Activated naive CD4-positive, alpha-beta T cell treated with anti-CD3 and anti-CD28 coated beads, Interleukin-2, amount 10 ng/mL, durations not matched to agents 7 days and 5 days (primary cell): ENCODE measurements at places on chromosomes 5 and 9.

GRCh38 chr5:145683431-145683830 lies 151.7 kb downstream of the PRELID2 start:
- no peak for DNase-seq

GRCh38 chr5:167217097-167217743 lies 1074.2 kb upstream of the WWC1 start:
- no peak for DNase-seq

GRCh38 chr5:142353071-142353472 lies 28.3 kb upstream of the SPRY4 start:
- no peak for DNase-seq

GRCh38 chr5:55141945-55142690 lies 17.9 kb upstream of the GPX8 start:
- DNase-seq: peak; percentile 24

DNA sequence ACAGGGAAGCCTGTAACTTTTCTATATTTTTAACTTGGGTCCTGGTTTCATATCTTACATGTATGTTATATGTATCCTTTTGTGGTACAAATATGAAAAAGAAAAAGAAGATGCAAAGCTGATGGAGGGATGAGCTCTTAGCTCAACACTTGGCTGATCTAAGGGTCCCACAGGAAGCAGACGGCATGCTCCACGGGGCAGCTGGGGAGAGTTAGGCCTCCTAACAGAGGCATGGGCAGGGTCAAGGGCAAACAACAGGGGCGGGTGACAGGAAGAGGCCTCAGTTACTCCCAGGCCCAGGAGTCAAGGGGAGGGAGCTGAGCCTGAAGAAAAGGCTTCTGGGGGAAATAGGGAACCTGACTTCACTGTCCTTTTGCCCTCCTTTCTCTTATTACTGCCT lies 287.2 kb downstream of the ZSWIM6 start:
- DNase-seq: no peak

DNA sequence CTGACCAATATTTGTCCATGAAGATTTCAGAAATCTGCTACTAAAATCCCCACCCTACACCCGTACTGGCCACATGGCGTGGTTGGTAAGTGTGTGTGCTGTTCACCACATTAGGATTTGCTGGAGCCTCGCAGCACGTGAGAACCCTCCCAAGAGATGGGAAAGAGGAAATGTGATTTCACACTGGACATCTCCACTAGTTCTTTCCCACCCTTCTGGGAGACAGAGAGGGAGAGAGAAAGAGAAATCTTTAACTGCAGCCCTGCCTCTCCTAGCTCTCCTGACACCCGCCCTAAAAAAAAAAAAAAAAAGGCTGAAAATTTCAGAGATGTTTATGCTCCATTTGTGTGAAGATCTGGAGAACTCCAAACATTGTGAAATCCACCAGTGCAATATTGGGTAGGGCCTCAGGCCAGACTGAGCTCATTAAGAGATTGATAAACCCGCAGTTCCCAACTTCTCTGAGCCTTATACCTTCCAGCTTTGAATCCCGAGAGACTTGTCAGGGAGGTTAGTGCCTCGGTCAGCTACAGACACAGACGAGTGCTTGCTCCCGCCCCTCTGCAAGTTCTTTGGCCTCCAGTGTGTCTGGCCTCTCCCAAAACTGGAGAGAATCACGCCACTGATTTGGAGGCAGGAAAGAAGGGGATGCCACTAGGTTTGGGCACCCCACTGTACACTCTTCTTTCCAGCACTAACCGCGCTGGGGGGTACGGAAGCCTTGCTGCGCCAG lies 1.9 kb downstream of the SPRY4 start:
- DNase-seq: no peak

DNA sequence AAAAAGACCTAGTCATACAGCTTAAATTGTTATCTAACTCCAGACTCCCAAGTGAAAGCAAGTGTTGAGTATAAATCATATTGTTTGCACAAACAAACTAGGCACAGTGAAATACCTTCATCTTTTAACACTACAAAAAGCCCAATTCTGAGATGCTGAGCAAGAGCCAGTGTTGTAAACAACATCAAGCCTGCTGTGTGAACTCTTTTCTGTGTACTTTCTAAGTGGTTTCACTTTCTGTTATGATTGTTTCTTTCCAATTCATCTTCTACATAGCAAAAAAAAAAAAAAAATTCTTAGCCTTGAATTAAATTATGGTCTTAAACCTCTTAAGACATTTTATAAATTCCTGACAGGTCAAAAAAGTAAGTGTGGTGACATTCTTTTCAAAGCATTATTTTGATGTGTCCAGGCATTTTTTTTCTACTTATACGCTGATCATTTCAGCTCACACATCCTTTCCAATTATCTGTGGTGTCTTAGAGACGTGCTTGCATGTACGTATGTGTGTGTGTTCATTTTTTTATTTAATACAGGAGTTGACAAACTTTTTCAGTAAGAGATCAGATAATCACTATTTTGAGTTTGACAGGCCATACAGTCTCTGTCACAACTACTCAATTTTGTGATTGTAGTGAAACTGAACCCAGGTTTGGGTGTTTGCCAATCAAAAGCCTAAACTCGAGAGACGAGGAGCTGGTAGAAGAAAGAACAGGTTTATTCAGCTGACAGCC lies 556.1 kb downstream of the CDH9 start:
- no peak for DNase-seq

DNA sequence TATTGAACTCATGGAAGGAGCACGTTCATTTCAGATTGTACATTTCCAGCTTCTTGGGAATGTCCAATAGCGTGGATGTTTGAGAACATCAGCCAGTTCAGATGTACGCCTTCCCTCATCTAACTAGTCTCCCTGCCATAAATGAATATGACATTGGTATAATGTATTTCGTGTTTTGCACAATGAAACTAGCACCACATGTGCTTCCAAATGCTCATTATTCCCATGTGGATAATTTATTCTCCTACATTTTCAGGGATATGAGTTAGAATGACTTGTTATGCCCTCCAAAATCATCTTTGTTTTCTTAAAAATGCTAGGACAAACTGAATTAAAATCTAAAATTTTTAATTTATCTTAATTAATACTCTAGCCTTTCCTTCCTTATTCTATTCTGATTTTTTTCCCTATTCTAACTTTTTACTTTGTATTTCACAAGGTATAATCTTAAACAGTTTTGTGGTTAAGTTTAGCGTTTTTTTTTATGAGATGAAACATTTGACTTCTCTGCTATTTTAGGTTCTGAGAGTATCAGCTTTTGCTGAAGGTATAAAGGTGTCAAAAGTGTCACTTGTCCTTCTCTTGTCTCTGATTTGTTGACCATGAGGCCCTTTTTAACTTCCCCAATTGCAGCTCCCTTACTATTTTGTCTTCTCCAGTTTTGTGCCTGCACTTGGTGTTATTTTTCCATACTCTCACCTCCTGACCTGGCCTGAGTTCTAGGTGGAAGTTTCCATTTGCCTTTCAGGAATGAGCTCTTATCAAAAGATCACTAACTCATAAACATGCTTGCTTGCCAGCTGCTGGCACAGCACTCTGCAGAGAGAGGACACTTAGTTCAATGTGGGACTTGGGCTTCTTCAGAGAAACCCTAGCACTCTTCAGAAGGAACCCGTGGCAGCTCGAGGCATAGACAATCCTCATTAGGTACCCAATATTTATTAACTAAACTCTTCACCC lies 106.8 kb downstream of the FRMD3 start:
- no peak for DNase-seq

- peak; percentile 50 for DNase-seq
These were observed at the start of gene PCDHA5 for GRCh38 chr5:140821375-140822280. Gene PCDHA5, plus strand, starts transcription at chr5:140821613.

DNA sequence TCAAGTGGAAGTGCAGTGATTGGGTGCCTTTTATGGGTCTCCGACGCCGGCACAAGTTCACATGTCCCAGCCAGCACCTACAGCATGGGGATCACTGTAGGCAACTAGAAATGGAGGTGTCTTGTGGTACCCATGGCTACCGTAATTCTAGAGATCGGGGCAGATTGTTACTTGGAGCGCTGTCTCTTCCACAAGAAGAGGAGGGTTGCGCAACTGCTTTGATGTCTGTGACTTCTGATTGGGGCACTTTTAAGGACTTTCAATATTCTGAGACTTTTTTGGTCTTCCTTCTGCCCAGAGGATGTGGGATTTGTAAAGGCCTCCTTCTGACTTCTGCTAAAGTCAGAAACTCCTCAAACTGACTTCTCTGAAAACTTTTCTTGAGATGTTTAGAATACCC lies 41.9 kb downstream of the GLRX start:
- DNase-seq: no peak

DNA sequence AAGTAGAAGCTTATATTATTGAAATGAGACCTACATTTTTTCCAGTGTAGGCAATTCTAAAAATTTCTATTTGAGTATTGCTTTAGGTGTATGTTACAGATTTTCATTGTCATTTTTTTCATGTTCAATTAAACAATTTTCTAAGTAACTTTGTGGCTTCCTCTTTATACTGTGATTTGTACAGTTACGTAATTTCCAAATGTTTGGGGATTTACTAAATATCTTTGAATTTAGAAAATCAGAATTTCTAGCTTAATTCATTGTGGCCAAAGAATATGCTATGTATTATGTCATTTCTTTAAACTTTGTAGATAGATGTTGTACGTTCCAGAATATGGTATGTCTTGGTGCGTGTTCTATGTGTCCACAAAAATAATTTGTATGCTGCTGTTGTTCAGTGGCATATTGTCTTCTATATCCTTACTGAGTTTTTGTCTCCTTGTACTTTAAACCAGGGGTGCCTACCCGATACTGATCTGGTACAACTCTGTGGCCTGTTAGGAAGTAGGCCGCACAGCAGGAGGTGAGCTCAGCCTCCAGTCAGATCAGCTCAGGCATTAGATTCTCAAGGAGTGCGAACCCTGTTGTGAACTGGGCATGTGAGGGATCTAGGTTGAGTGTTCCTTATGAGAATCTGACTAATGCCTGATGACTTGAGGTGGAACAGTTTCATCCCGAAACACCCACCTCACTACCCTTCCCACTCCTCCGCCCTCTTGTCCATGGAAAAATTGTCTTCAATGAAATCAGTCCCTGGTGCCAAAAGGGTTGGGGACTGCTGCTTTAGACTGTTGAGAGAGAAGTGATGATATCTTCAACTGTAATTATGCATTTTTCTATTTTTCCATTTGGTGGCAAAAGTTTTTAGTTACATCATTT lies 63.5 kb downstream of the UBE2R2 start:
- no peak for DNase-seq

DNA sequence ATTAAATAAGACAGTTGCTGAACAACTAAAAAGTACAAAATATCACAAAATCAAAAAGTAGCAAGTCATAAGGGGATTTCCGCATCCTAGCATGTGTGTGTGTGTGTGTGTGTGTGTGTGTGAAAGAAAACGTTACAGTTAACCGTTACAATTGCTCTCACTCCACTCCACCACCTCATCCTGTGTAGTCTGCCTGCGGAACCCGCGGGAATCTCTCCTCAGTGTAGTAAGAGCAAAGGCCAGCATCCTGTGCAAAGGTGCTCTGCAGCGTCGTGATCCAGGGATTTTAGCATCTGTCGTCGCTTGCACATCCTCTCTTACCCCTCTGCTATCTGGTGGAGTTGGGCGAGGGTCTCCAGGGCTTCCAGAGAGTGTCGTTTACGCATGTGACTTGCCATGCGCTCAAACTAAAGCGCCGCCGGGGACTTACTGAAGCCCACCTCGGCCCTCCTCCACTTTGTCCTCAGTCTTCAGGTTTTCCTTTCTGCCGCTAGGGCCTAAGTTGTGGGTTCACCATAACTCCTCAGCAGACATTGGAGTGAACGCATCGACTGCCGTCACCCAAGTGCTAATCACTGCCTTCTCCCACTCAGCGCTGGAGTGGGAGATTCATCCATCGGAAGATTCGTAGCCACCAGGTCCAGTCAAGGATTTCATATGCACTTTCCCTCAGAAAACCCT lies 3.9 kb downstream of the CDKN2B start:
- DNase-seq: peak; percentile 40

DNA sequence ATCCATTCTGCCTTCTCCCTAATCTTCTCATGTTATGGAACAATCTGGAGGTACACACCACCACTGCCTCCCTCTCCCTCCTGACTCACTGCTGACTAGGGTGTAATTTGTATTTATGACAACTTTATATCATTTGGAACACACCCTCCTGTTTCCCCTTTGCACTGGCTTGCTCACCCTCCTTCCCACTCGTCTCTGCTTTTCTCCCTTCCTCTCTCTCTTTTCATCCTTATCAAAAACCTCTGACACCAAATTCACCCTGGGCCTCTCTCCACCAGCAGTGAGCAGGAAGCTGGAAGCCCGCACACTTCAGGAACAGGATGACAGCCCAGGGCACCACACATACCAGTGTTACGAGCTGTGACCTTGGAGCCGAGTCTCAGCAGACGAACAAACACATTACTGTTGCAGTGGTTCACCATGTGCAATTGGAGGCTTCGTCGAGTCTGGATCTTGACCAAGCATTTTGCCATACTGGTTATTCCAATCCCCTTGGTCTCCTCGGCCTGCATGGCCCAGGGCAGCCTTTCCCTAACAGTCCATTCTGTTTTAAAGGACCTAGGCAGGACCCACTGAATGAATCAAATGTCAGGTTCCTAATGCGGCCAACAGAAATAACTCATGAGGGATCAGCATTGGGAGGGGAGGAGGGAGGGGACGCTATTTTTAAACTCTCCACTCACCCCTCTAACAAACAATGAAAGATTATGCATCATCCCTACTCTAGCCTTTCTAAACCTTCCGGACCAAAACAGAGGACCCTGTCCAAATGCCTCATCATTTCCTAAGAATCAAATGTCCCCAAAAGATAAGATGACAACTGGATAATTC lies 203.9 kb upstream of the RASEF start:
- no peak for DNase-seq

DNA sequence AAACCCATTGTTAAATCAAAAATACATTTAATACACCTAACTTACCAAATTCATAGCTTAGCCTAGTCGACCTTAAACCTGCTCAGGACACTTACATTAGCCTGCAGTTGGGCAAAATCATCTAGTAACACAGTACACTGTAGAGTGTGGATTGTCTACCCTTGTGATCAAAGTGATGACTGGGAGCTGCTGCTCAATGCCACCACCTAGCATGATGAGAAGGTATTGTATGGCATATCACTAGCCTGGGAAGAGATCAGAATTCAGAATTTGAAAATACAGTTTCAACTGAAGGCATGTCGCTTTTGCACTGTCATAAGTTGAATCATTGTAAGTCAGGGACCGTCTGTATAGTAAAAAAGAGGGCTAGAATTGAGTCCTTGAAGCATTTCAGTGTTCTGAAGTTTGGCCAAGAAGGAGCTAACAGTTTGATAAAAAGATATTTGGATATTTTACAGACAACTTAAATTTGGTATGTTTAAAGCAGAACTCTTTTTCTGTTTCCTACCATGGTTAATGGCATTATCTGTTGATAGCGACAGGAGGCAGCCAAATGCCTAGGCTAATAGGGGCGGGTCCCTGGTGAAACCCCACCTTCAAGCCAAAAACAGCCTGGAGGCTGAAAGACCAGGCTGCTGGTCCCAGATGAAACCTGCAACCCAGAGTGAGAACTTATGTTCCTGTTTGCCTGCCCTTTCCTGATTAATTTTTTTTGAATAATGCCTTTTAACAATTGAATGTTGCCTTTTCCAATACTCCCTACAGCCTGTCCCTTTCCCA lies 23.0 kb downstream of the SMIM15 start:
- DNase-seq: no peak

DNA sequence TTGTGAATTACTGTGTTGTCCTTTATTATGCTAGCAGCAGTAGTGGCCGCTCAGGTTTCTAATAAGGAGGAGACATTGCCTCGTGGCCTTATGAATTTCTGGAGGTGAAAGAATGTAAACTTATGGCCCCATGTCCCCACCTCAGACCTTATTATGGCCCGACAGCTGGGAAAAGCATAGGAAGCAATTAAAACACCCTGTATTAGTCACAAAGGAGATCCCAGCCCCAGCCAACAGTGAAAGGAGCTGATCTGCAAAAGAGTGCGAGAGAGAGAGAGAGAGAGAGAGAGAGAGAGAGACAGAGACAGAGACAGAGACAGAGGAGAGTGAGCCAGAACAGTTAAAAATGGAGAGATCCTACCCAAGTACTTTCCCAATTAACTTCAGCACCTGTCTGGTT lies 269.3 kb downstream of the DMRT2 start:
- no peak for DNase-seq
